ENCODE measurements at places on chromosomes 16 and 17.
A peak's percentile ranks its signal among the peaks of the same experiment; 100 is the strongest.

DNA sequence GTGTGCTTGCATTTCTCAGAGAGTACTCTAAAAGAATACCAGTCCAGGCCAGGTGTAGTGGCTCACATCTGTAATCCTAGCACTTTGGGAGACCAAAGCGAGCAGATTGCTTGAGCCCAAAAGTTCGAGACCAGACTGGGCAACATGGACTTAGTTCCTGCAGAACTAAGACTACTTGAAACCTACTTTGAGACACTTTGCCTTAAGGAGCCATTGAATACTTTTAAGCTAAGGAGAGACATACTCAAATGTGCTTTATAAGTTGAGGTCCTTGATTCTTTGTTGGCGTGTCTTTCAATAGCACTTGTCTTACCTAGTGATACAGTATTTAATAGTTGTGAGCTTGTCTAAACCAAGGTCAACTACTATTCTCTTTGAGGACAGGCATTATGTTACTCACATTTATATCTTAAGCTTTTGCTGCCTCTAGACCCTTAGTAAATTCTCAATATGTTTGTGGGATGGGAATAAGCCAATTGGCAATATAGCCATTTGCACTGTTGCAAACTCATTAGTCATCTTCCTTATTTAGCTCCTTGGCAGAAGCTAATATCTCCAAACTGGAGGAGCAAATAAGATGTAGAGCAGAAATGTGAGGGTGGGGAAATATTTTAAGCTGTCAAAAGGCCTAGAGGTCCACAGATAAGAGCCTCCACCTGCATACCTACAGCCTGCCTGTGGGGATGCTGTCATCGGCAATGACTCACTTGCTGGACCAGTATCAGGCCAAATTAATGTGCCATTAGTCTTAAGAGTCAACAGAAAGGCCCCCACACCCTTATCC is 16.3 kb downstream of the SCPEP1 start:
- no peak for DNase-seq

- peak; percentile 20 for DNase-seq
Observed at GRCh38 chr17:80034791-80035686, 633 bp downstream of the TBC1D16 start.

- DNase-seq = no peak
Observed at GRCh38 chr17:16288860-16289571, 64.3 kb downstream of the CENPV start.

- no peak for DNase-seq
Observed at GRCh38 chr17:44904001-44904984, 5.0 kb upstream of the EFTUD2 start.

GRCh38 chr16:77499373-77500285 is 64.8 kb upstream of the ADAMTS18 start:
- no peak for DNase-seq

GRCh38 chr16:59144841-59145240 is 410.7 kb upstream of the GOT2 start:
- DNase-seq = no peak

- DNase-seq = no peak
Observed at GRCh38 chr16:67407176-67407787, 9.0 kb downstream of the ZDHHC1 start.

DNA sequence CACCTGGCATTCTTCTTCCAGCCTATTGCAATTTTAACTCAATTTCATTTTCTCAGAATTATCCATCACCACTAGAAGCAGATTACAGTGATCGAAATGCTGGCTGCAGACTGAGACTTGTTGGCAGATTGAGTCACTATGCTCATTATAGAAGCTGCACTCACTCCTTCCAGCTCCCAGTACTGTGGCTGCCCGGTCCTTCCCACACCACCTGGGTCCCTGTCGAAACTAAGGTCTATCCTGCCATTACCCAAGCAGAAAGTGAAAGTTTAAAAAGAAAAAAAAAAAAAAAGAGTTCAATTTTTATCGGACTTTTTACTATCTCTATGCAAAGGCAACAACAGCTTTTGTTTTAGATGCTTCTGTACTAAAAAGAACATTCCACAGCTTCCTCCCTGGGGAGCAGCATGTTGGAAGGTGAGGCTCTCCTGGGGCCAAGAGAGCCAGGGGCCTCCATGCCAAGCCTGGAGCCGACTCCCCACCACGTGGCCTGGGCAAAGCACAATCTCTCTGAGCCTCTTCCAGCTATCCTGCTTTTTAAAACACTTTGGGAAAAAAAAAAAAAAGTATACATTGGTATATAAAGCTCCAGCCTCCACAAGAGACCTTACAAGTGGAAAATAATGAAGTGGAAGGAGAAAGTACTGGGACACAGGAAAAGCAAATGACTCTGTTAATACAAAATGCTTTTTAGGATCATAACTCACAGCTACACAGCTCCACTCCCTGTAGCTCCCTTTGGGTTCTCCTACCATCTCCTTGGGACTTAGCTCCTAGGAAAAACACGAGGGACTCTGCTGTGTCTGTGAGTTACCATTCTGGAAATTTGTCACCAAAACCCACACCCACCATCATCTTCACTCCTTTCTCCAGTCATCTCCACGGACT is 77.8 kb downstream of the USP31 start:
- no peak for DNase-seq

GRCh38 chr17:2878751-2879254 is 82.6 kb downstream of the RAP1GAP2 start:
- DNase-seq = no peak

GRCh38 chr17:32118835-32119234 is 23.5 kb upstream of the RHOT1 start:
- DNase-seq = no peak

- DNase-seq = no peak
Observed at GRCh38 chr17:44787271-44787940, 28.6 kb downstream of the ADAM11 start.

- no peak for DNase-seq
Observed at GRCh38 chr17:57001541-57001940, 23.6 kb downstream of the SCPEP1 start.

- DNase-seq = no peak
Observed at GRCh38 chr17:36641331-36641876, 40.0 kb downstream of the MRM1 start.

DNA sequence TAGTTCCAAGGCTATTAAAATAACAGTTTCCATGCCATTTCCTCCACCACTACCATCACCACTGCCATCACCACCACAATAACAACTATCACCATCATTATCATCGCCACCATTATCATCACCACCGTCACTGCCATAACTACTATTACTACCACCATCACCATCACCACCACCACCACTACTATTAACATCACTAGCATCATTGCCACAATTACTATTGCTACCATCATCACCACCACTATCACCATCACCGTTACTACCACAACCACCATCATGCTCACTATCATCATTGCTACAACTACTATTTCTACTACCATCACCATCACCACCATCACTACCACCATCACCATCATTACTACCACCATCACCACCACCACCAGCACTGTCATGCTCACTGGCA is 185.9 kb upstream of the MAF start:
- DNase-seq = no peak

- DNase-seq = no peak
Observed at GRCh38 chr16:50297301-50298074, 31.1 kb downstream of the ADCY7 start.

GRCh38 chr17:73281928-73282327 is 20.2 kb upstream of the CPSF4L start:
- no peak for DNase-seq

- DNase-seq = no peak
Observed at GRCh38 chr16:2974319-2975056, 5.3 kb downstream of the PAQR4 start.

DNA sequence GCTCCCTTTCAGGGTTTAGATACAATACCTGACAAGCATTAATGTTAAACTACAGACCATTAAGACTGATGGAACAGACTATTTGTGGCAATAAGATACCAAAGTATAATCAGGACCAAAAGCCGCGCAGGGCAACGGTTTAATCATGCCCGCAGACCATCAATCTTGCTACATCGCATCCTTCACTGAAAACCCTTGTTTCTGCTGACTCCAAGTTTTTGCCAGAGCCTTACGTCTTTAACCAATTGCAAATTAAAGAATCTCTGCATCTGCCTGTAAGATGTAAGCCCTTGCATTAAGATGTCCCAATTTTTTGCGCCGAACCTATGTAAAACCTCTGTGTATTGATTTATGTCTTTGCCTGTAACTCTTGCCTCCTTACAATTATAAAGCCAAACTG is 94.2 kb upstream of the RBBP6 start:
- DNase-seq = no peak

- no peak for DNase-seq
Observed at GRCh38 chr16:48347980-48348379, 37.2 kb downstream of the SIAH1 start.

DNA sequence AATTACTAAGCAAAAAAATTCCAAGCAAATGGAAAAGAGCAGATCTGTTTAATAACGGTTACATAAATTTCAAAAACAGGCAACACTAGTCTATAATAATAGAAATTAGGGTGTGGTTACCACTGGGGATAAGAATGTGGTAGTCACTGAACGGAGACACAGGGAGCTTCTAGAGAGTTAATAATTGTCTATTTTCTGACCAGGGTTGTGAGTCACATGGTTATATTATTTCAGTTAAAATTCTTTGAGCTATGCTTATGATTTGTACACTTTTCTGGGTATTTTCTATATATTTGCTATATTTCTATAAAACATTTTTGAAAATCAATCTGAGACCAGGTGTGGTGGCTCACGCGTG is 433.9 kb upstream of the MAF start:
- no peak for DNase-seq

DNA sequence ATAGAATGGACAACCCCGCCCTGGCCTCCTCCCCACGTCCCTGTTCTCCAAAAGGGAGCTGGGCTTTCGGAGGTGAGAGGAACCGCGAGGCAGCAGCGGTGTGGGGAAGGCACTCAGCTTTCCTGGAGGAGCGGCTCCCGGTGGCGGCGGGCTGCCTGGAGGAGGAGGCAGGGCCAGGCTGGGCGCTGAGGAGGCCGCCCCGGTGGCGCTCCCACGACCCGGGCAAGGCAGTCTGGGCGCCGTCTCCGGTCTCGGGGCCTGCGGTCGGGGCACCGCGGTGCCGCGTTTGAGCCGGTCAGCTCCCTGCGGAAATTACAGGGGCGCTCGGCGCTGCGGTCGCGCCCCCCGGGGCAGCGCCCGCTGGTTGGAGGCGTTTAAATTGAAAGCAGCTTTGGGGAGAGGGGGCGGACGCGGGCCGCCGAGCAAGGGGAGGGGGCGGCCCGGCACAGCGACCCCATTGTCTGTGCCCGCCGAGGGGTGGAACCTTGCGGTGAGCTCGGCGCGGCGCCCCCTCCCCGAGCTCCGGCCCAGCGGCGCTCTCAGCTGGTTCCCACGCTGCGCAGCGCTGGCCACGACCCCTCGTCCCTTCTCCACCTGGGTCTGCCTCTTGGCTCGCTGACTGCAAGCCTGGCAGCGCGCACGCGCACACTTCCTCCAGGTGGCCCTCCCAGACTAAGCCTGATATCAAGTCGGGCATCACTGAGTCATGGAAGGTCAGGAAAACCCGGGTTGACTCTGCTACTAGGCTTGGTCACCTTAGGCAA is 58.7 kb upstream of the DLX4 start:
- DNase-seq = peak; percentile 15

DNA sequence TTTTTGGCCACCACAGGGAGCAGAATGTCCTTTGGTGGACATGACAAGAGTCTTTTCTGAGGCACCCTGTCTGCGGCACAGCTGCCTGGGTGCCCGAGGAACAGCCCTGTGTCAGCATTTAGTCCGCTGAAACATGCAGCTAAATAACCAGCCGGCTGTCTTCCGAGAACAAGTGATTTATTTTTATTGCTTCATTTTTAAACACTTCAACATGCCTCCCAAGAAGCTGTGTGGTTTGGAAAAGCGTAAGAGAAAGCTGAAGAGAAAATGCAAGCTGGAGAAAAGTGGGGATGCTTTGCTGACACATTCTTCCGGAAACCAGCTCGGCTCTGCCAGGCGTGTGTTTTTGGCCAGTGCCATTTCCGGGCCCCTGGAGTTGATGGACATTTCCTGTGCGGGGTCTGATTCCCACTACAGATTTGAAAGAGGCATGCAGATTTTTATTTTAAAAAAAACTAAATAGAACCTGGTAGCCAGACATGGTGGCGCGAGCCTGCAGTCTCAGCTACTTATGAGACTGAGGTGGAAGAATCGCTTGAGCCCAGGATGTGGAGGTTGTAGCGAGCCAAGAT is 94.7 kb downstream of the SEC14L1 start:
- DNase-seq = no peak

- DNase-seq = no peak
Observed at GRCh38 chr17:35889818-35890773, 9.9 kb upstream of the CCL5 start.

DNA sequence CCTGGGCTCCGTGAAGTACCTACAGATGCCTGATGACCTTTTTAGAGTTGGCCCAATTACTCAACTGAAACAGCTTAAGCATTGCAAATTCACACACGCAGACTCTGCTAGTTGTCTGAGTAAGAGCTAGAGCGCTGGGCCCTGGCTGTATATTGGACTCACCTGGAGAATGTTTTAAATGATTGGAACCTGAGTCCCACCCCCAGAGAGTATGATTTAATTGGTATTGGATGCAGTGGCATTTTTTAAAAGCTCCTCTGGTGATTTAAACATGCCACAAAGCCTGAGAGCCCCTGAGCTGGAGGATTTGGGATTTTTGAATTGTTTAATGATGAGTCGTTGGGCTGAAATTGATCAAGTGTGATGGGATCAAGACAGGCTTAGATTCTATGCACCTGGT is 143.9 kb upstream of the SDK2 start:
- DNase-seq = no peak

DNA sequence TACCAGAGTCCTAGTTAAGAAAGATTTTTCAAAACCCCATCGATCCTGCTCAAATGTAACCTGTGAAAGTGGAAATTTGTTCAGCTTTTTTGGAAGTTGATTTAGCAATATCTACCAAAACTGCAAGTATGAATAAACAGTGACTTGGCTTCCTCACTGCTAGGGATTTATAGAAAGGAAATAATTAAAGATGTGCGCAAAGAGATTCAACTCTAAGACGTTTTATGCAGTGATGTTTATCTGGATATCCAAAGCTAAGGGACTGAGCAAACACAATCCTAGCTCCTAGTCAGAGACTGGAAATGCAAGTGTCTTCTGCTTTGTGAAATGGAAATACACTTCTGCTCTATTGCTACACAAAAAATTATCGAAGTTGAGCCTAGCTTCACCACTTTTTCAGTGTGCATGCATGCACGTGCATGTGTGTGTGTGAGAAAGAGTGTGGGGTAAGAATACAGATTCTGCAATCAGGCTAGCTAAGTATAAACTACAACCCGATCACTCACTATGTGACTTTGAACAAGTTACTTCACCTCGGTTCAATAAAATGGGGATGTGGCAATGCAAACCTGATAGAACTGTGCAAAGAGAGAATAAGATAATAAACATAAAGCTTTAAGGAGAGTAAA is 52.1 kb upstream of the FOXF1 start:
- no peak for DNase-seq

GRCh38 chr16:70359552-70359951 is 12.8 kb downstream of the DDX19A start:
- DNase-seq = no peak

DNA sequence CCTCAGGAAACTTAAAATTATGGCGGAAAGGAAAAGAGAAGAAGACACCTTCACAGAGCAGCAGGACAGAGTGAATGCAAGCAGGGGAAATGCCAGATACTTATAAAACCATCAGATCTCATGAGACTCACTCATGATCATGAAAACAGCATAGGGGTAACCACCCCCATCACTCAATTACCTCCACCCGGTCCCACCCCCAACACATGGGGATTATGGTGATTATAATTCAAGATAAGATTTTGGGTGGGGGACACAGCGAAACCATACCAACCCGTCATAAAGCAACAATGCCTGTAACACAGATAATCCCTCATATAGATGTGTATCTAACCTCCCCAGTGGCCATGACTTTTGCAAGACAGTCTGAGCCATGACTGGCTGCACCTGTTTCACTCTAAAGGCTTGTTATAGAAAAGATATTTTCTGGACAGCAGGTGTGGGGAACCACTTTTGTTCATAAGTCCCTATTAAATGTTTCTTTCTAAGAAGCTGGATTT is 7.0 kb upstream of the GSDMA start:
- no peak for DNase-seq

Measured in stimulated activated CD4-positive, alpha-beta T cell treated with anti-CD3 and anti-CD28 coated beads, Interleukin-12 subunit alpha, Interleukin-12 subunit beta, amount 100 ng/mL, for 48 hours (primary cell).